ENCODE measurements at places on chromosomes 2 and 18.

DNA sequence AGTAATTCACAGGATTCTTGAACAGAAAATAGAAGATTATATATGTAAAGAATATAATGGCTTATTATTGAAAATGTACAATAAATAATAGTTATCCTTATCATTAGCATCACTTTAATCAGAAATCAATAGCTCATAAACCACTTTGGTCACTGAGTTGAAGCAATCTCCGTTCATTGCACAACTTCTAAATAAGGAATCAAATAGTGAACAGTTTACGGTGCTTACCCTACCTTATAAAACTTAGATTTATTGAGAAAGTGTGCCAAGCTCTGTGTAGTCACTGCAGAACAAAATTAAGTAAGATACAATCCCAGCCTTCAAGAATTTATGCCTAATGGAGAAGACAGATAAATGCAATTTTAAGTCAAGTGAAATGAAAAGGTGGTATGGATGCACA is 6.7 kb downstream of the VSNL1 start:
- H3K36me3 ChIP-seq, result no peaks in the 10 kb centered on the region
- peaks cover 6% of the 10 kb centered on the region for H3K4me1 ChIP-seq
- H3K27ac ChIP-seq, result no peak overlapping the region
- H3K27me3 ChIP-seq, result peaks cover 21% of the 10 kb centered on the region

- no peak for DNase-seq
- no peak overlapping the region for H3K4me3 ChIP-seq
- no peaks in the 10 kb centered on the region for H3K4me1 ChIP-seq
- no peak overlapping the region for H3K27ac ChIP-seq
- no peaks in the 10 kb centered on the region for H3K36me3 ChIP-seq
Measured at GRCh38 chr2:241814643-241815476, 5.9 kb downstream of the NEU4 start.

GRCh38 chr18:55407191-55407590 is 180.8 kb downstream of the TCF4 start:
- H3K36me3 ChIP-seq, result peaks cover 8% of the 10 kb centered on the region
- H3K27me3 ChIP-seq, result peaks cover 4% of the 10 kb centered on the region
- peaks cover 29% of the 10 kb centered on the region for H3K4me1 ChIP-seq
- H3K27ac ChIP-seq, result no peak overlapping the region
- no peak for DNase-seq

DNA sequence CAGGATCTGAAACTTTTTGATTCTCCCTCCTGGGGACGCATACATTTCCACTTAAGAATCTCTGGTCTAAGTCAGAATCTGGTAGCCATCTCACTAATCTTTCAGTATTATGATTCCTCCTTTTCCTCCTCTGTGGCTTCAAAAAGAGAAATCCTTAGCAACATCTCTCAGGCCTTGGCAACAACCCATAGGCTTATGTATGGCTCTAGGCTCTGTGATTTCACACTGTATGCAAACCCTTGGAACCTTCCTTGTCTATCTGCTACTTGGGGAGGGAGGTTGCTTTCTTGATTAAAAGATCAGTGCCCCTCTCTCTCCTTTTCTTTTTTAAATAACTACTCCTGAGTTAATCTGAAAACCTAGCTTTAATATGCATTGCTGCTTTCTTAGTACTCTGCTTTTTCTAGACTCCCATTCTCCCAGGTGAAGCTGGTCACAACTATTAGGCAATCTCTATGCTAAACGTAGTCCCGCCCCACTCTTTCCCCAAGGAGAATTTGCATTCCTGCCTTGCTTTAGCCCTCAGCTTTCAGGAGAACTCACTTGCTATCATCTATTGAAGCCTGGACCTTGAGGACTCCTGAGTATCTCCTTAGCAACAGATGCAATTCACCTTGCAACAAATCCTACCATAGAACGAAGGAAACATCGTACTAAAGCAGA is 72.2 kb upstream of the L3MBTL4 start:
- no peaks in the 10 kb centered on the region for H3K27me3 ChIP-seq
- peaks cover 23% of the 10 kb centered on the region for H3K4me1 ChIP-seq
- H3K36me3 ChIP-seq, result no peaks in the 10 kb centered on the region
- H3K4me3 ChIP-seq, result no peak overlapping the region
- no peak overlapping the region for H3K27ac ChIP-seq

GRCh38 chr2:8098476-8099266 is 583.2 kb upstream of the ID2 start:
- no peaks in the 10 kb centered on the region for H3K36me3 ChIP-seq
- peaks cover 19% of the 10 kb centered on the region for H3K4me1 ChIP-seq
- no peak overlapping the region for H3K4me3 ChIP-seq
- no peak overlapping the region for H3K27ac ChIP-seq
- H3K27me3 ChIP-seq, result peaks cover 11% of the 10 kb centered on the region

DNA sequence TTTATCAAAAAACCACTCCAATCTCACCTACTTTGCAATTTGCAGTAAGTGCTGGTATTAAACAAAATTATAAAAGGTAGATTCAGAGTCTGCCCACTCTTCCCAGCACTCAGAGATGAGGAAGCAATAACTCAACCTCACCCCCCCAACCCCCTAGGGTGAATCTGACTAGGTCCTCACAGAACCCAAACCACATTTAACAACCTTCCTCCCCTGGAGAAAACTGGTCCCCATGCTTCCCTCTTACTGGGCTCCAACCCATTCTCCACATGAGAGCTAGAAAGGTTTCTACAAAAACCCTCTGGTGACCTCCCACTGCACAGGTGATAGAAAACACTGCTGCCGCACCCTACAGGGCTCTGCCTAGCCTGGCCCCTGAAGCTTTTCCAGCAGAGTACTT is 40.5 kb upstream of the BMP10 start:
- no peak overlapping the region for H3K4me3 ChIP-seq
- H3K27me3 ChIP-seq, result no peaks in the 10 kb centered on the region
- H3K36me3 ChIP-seq, result no peaks in the 10 kb centered on the region
- H3K4me1 ChIP-seq, result peaks cover 7% of the 10 kb centered on the region

GRCh38 chr2:71130152-71130904 is at the start of the genes MCEE and MPHOSPH10:
Gene MCEE, minus strand, starts transcription at chr2:71130229. Its CDS starts 10 bp downstream, at chr2:71130219.
Gene MPHOSPH10, plus strand, starts transcription at chr2:71130634. Its CDS starts 32 bp downstream, at chr2:71130666.
- peaks cover 6% of the 10 kb centered on the region for H3K4me1 ChIP-seq
- H3K4me3 ChIP-seq, result no peak within 1 kb of the TSS
- no peak within 1 kb of the TSS for H3K27ac ChIP-seq
- DNase-seq, result peak; percentile 81
- H3K36me3 ChIP-seq, result peaks cover 4% of the 10 kb centered on the region

GRCh38 chr2:101884423-101884822 is 107.3 kb upstream of the IL1R2 start:
- no peak for DNase-seq
- H3K36me3 ChIP-seq, result peaks cover 46% of the 10 kb centered on the region
- H3K27ac ChIP-seq, result peak overlapping the region; percentile 92
- peaks cover 9% of the 10 kb centered on the region for H3K4me1 ChIP-seq
- no peaks in the 10 kb centered on the region for H3K27me3 ChIP-seq

DNA sequence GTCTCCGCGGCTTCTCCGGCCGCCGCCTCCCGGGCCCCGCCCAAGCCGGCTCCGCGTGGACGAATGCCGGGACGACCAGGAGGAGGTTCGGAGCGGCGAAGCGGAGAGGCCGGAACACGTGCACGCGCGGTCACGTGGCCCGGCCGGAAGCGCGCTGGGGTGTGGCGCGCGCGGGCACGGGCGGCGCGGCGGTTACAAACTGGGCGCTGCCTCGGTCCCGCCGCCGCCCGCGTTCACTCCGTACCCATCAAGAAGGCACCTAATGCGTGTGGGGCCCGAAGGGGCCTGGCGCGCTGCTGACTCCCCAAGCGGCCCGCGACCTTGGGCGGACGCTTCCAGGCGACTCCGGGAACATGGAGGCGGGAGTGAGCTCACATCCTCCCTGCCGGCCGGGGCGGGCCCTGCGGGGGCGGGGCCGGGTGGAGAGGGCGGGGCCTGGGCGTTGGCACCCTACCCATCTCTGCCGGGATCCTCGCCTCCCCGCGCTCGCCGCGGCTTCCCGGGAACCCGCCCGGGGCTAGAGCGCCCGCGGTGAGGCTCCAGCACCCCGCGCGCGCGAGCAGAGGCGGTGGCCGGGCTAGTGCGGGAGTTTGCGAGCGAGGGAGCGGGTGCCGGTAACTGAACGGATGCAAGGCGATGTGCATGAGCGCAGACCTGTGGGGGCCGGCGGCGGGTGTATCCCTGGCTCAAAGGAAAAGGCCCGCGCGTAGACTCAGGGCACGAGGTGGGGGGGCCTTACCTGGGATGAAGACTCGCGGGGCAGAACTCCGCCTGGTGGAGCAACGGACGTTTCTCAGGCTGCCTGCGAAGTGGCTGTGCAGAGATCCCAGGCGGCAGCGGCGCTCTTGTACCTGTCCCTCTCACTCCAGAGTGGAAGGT is at the start of gene TMEM185B:
Gene TMEM185B, minus strand, starts transcription at position 367 of the 879 bp plus-strand sequence. CDS start 424 bp downstream, outside the sequence.
- peak within 1 kb of the TSS; percentile 74 for H3K4me3 ChIP-seq
- H3K36me3 ChIP-seq, result peaks cover 19% of the 10 kb centered on the region
- H3K27me3 ChIP-seq, result peaks cover 32% of the 10 kb centered on the region

DNA sequence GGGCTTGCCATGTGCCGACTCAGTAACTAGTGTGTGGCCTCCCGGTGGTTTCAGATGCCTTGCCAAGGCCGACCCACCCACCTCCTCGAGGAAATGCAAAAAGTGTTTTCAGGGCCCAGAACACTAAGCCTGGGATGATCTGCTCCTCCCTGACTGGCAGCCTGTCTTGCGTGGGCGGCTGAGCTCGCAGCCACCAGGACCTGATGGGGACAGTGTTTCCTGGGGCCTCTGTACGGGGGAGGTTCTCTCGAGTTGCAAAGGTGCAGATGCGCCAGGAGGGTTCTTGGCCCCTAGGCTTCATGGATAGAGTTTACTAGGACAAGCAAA is 85.2 kb downstream of the GLI2 start:
- H3K4me1 ChIP-seq, result peaks cover 12% of the 10 kb centered on the region
- no peak overlapping the region for H3K27ac ChIP-seq
- no peak overlapping the region for H3K4me3 ChIP-seq
- H3K36me3 ChIP-seq, result no peaks in the 10 kb centered on the region
- peaks cover 45% of the 10 kb centered on the region for H3K27me3 ChIP-seq

- DNase-seq, result no peak
- no peaks in the 10 kb centered on the region for H3K36me3 ChIP-seq
- H3K4me1 ChIP-seq, result no peaks in the 10 kb centered on the region
- H3K27me3 ChIP-seq, result no peaks in the 10 kb centered on the region
- H3K4me3 ChIP-seq, result no peak overlapping the region
Measured at GRCh38 chr18:42756214-42756613, 359.3 kb downstream of the RIT2 start.

GRCh38 chr2:44170311-44170717 is 1.6 kb downstream of the PPM1B start:
- H3K27ac ChIP-seq, result no peak overlapping the region
- H3K4me1 ChIP-seq, result peaks cover 20% of the 10 kb centered on the region
- H3K4me3 ChIP-seq, result peak overlapping the region; percentile 90
- no peak for DNase-seq

- no peak overlapping the region for H3K4me3 ChIP-seq
- DNase-seq, result no peak
- peaks cover 8% of the 10 kb centered on the region for H3K4me1 ChIP-seq
Measured at GRCh38 chr2:233934524-233934923, 17.4 kb downstream of the TRPM8 start.

DNA sequence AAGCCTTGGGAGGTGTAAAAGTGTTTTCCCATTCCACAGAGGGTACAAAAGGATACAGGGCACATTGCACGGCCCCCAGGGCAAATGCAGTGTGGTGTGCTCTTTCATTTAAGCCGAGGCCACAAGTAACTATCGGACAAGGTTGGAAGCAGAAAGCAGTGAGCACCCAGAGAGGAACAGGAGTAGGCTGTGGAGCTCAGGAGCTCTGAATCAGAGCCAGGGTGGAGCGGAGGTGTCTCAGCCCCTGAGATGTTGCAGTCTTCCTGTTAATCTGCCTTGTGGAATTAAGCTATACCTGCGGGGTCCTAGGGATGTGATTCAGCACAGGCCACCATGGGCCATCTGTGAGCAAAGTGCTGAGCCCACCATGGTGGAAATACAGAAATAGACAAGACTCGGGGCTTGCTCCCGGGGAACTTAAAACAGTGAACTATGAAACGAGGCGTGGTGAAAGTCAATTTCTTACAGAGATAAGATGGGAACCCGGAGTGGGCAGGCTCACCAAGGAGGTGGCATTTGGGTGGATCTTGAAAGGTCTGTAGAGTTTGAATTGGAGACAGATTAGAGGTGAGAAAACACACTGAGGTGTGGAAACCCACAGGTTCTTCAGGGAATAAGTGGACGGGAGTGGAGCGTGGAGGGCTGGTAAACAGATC is 44.0 kb downstream of the ASAP2 start:
- H3K4me3 ChIP-seq, result no peak overlapping the region
- no peak for DNase-seq
- H3K27ac ChIP-seq, result peak overlapping the region; percentile 11
- peaks cover 40% of the 10 kb centered on the region for H3K4me1 ChIP-seq
- H3K27me3 ChIP-seq, result no peaks in the 10 kb centered on the region

GRCh38 chr2:70085711-70086277 is 1.5 kb upstream of the PCBP1 start:
- peaks cover 28% of the 10 kb centered on the region for H3K4me1 ChIP-seq
- H3K4me3 ChIP-seq, result peak overlapping the region; percentile 98
- peak overlapping the region; percentile 100 for H3K27ac ChIP-seq
- peaks cover 27% of the 10 kb centered on the region for H3K36me3 ChIP-seq

GRCh38 chr18:56146565-56146964 is 491.8 kb downstream of the TXNL1 start:
- H3K27me3 ChIP-seq, result no peaks in the 10 kb centered on the region
- DNase-seq, result no peak
- no peaks in the 10 kb centered on the region for H3K36me3 ChIP-seq
- peaks cover 13% of the 10 kb centered on the region for H3K4me1 ChIP-seq

DNA sequence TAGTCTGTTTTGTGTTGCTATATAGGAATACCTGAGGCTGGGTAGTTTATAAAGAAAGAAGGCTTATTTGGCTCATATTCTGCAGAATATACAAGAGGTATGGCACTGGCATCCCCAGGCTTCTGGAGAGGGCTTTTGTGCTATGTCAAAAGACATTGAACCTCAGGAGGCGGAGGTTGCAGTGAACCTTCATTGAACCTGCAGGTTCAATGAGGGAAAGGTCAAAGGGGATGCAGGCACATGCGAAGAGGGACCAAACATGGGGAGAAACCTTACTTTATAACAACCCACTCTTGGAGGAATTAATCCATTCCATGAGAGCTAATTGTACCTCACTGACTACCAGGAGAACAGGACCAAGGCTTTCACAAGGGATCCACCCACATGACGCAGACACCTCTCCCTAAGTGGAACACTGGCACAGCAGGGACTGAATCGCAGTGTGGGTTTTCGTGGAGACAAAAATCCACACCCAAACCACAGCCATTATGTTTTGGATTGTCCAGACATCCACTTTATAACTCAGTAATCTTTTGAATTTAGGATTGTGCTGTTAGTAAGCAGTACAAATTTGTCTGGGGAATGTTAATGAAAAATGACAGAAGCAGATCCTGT is 4.1 kb upstream of the SERPINB8 start:
- H3K27me3 ChIP-seq, result peaks cover 4% of the 10 kb centered on the region
- no peak overlapping the region for H3K4me3 ChIP-seq

Data from progenitor cell of endocrine pancreas (in vitro differentiated cells).